Vagina (tissue), 2 donors: ENCODE measurements at places on chromosomes 11 and 22. TPM values are rescaled to one million over a fixed set of nuclear protein-coding genes. Genes with fewer than 3 reads are reported as not detected.
A peak's percentile ranks its signal among the peaks of the same experiment; 100 is the strongest.

GRCh38 chr11:10622957-10623791, 54.7 kb upstream of the LYVE1 start:
- peak; percentile 70 for DNase-seq

DNA sequence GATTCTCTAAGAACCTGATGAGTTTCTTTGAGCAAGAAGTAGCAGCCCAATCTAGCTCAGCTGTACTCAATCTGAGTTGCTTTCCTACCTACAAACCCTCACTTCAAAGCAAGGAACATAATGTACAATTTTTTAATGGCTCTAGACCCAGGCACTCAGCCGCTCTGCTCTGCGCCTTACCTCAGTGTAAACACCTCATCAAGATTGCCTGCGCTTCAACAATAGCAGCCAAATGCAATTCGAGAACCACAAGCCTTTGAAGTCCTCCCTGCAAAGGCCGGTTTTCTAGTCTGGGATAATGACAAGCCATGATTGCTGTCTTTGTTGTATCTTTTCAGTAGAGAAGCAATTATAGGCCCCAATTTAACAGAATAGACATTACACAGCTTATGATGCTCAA, 38.0 kb downstream of the JHY start:
- DNase-seq = no peak

- DNase-seq = no peak
These were observed 1.6 kb upstream of the E2F8 start for GRCh38 chr11:19242179-19242932.

- DNase-seq = no peak
These were observed 68.5 kb upstream of the IGLL5 start for GRCh38 chr22:22818861-22819855.

DNA sequence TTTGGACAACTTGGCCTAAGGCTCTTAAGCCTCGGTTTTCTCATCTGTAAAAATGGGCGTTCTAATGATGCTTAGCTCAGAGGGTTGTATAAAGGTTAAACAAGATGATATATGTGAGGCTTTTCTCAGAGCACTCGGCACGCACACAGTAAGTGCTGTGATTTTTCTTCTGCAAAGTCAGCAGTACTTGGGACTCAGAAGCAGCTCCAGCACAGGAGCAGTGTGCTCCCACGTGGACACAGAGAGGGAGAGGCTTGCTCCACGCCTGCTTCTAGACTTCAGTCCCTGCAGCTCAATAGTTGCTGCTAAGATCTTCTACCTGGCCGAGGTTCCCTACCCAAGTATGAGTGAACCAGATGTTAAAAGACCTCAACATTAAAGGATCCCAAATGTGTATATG, 39.9 kb upstream of the PHF21A start:
- no peak for DNase-seq

- no peak for DNase-seq
These were observed 58.3 kb upstream of the VSTM5 start for GRCh38 chr11:93908689-93909088.

GRCh38 chr11:17747131-17747955, 12.8 kb downstream of the KCNC1 start:
- DNase-seq = no peak

- DNase-seq = no peak
These were observed 1487.3 kb downstream of the TBC1D22A start for GRCh38 chr22:48249713-48250268.

DNA sequence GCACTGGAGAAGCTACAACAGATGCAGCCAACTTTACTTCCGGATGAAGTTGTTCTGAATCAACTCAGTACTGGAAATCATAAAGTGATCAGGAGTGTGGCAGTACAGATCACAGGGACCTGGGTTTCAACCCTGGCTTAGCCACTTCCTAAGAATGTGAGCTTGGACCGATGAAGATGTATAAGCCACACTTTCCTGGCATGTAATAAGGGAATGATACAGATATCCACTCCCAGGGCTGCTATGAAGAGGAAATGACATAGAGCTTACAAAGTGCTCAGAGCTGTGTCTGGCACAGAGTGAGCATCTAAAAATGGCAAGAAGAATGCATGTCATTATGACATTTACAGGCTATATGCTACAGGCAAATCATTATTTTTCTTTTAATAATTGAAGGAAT, 378.7 kb downstream of the NTM start:
- DNase-seq = no peak

GRCh38 chr11:14186046-14186775, 172.8 kb downstream of the RRAS2 start:
- DNase-seq = peak; percentile 52

DNA sequence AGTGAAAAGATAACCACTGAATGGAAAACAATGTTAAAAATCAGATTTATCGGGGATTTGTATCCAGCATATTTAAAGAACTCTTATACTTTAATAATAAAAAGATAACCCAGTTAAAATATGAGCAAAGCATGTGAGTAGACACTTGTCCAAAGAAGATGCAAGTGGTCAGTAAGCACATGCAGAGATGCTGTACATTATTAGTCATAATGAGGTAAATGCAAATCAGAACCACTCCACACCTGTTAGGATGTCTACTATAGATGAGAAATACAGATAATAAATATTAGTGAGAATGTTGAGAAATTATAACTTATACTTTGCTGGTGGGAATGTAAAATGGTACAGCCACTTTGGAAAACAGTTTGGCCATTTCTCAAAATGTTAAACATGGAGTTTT, 28.0 kb downstream of the QSER1 start:
- no peak for DNase-seq

GRCh38 chr11:14237444-14237961, 121.5 kb downstream of the RRAS2 start:
- DNase-seq = no peak

- DNase-seq = no peak
These were observed 153.4 kb downstream of the CACNA1I start for GRCh38 chr22:39723899-39724351.

DNA sequence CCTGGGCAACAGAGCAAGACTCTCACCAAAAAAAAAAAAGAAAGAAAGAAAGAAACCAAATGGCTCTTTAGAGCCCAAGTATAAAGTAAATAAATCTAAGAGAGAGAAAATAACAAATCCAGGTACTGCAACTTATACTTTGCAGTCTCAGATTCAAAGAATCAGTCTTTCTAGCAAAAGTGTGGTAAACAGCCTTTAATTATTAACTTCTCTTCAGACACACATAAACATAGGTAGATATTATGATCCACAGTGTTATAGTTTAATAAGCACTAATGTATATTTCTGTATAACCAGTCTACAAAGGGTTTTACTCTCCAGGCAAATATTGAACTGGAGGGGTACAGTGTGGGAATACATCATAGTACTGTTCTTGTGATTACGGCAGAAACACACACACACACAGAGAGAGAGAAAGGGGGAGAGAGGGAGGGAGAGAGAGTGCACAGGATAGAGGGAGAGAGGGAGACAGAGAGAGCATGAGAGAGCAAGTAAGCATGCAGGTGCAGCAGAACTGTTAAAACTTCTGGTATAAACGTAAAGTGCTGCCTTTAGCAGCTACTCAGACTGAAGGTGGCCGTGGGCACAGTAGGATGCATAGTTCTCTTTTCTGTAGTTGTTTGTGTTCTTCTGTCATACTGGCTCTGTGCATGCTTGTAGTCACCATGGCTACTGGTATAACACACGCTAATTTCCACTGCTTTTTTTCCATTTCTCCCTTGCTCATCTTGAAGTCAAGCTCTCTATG, 32.3 kb downstream of the MTMR2 start:
- no peak for DNase-seq

GRCh38 chr11:114237321-114238280, 58.6 kb upstream of the NNMT start:
- no peak for DNase-seq

- DNase-seq = no peak
These were observed 182.2 kb upstream of the SYT13 start for GRCh38 chr11:45468267-45468856.

GRCh38 chr22:41777749-41778425, 22.6 kb upstream of the CCDC134 start:
- no peak for DNase-seq

DNA sequence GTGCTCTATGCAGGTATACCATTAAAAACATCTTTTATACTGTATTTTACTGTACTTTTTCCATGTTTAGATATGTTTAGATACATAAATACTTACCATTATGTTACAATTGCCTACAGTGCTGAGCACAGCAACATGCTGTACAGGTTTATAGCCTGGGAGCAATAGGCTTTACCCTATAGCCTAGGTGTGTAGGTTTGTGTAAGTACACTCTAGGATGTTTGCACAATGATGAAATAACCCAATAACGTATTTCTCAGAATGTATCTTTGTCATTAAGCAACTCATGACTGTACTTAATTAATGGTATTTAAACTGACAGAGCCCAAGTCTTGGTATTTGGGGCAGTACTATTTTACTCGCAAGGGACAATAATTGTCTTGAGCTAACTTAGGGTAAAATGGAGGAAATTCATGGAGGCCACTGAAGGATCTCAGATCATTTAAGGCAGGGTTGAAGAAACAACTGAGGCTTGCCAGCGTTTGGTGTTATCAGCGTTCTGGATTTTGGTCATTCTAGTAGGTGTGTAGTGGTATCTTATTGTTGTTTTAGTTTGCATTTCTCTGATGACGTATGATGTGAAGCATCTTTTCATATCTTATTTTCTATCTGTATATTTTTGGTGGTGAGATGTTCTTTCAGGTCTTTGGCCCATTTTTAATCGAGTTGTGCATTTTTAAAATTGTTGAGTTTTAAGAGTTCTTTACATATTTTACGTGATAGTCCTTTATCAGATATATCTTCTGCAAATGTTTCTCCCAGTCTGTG, 42.4 kb downstream of the ADAMTS15 start:
- DNase-seq = no peak

DNA sequence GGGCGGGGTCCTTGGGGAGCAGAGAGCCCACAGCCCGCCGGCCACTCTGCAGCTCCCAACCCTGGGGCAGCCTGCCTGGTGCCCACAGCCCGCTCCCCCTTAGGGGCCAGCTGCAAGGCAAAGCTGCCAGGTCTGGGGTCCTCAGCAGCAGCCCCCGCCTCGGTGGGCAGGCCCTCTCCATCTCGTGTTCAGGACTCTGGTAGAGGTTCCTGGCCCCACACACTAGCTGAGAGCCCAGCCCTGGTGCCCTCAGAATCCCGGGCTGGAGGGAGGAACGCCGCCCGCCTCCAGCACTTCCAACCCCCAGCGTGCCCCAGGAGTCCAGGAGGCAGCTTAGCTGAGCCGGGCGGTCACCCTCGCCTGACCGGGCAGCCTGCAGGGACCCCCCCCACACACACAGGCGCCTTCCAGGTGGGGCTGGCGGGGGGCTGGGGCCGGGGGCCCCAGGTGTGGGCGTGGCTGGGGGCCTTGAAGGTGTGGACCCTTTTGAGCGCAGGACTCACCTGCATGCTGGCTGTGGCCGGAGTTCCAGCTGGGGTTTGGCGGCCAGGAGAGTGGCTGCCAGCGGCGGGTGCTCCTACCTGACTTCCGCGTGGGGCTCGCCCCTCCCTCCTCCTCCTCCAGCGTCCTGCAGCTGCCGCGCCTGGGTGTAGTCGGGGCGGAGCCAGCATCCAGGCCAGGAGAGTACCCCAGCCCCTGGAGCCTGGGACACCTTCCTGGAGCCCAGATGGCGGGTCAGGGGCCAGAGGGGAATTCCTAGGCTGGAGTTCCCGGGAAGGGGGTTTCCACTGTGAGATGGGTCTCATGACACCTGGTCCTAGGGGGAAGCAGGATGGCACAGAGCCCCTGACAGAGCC, at the start of gene ANO9:
Gene ANO9 (minus strand): TSS at position 594 of the 857 bp plus-strand sequence. CDS start 85 bp downstream, at position 509.
- no peak for DNase-seq

DNA sequence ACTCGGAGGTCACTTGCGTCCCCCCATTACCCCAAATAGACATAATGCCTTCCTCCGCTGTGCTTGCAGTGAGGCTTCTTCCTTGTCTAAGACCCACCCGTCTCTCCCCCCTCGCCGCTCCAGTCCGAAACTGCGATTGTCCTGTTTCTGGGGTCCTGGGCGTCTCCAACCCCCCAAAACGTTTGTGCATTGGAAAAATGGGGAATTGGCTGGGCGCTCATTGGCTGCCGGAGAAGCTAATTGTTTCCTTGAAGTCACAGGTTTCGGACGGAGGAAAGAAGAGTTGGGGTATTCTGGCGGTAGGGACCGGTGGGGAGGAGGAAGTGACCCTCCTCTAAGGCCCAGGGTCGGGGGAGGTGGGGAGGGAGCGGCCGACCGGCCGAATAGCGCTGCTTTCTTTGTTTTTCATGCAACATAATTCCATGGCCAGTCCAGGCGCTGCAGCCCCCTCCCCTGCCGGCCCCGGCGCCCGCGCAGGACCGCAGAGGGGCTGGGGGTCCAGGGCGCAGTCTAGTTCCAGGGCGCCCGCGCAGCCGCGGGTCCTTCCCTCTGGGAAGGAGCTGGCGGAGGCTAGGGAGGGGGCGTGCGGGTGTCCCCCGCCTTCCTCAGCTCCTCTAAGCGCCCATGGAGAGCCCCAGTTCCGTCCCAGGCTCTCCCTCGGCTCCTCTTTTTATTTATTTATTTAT, 12.7 kb upstream of the CPT1A start:
- DNase-seq = no peak

DNA sequence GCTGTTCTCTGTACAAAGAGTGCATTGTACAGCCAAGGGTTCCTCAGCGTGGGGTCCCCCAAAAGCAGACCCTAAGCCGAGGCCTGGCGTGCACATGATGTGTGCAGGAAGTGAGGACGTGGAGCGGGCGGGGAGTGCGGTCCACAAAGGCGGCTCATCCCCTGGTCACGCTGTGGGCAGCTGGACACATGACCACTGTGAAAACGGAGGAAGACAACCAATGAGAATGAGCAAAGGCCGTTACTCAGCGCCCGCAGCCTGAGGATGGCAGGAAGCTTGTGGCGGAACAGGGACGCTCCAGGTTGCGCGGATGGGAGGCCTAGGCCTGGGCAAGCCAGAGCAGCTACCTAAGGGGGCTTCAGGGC, 1263.7 kb downstream of the BRD1 start:
- no peak for DNase-seq

The LMNTD2 gene
- 1.7 TPM for total RNA-seq

The PKDREJ gene
- not detected for total RNA-seq

The FIBIN gene
- total RNA-seq = 118 TPM

The CRYBB2 gene
- not detected for total RNA-seq

The MS4A12 gene
- not detected for total RNA-seq

The PGGHG gene
- total RNA-seq = 46.7 TPM

The KRTAP5-8 gene
- not detected for total RNA-seq

The C22orf15 gene
- not detected for total RNA-seq

The SLC7A4 gene
- total RNA-seq = 0.98 TPM

The C11orf24 gene
- 38.1 TPM for total RNA-seq

The KCNK4 gene
- 0.98 TPM for total RNA-seq
